ENCODE measurements at places on chromosomes 1 and 21. TPM values are rescaled to one million over a fixed set of nuclear protein-coding genes. Genes with fewer than 3 reads are reported as not detected.
A peak's percentile ranks its signal among the peaks of the same experiment; 100 is the strongest.

Gene DTL
- 84.3 TPM for total RNA-seq

DNA sequence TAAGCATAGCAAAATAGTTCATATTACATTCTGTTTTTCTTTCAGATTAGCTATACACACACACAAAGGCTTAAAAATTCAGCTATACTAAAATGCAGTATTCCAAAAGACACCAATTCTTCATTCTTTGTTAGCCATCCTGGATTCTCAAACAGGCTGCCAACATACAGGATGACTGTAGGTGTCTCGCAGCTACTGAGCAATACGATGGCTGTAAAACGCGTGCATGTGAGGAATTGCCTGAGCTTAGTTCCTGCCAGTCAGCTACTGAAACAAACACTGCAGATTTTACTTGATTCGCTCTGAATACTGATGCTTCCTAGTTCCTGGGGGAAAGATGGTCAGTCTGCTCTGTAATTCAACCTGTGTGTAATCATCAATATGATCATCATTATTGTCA, 24.7 kb upstream of the HMGN1 start:
- peak; percentile 49 for DNase-seq

DNA sequence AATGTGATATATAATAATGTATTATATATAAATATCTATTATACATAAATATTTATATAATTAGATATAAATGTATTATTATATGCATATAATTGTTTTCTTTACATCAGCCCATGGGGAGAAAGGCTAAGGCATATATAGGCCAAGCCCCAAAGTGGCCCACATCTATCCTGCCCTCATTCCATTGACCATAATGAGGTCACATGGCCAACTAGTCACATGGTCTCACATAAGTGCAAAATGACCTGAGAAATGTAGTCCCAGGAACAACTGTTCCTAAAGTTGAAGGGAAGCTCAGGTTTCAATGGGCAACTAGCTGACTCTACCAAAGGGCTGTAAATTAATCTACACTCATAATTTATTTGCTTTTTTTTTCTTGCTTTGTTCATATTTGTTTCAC, 14.5 kb upstream of the CCDC185 start:
- DNase-seq: no peak

DNA sequence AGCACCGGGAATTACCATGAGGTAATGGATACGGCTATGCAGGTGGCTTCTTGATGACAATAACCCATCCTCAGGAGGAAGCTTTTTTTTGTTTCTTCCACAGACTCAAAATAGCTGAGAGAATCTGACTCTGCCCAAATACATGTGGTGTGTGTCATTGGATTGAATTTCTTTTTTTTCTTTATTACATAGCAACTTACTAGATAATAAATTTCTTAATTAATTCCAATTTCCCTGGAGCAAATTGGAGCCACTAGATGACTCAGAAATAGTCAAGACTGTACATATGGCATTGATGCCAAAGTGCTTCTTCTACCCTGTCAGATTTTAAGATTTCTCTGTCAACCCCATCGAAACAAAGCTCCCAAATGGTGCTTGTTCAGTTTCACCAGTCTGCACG, 42.7 kb downstream of the L1TD1 start:
- DNase-seq: no peak

- peak; percentile 81 for DNase-seq
Observed at GRCh38 chr1:76330991-76331603, 256.6 kb downstream of the ST6GALNAC3 start.

- no peak for DNase-seq
Observed at GRCh38 chr1:206049293-206049692, 3.7 kb upstream of the RHEX start.

All from A673 (cell line).